ENCODE measurements at places on chromosomes 11 and 22.

GRCh38 chr11:83115551-83115950 lies 41.4 kb upstream of the PCF11 start:
- DNase-seq, result no peak

- DNase-seq, result no peak
Observed at GRCh38 chr11:81772166-81772565, 961.5 kb downstream of the FAM181B start.

GRCh38 chr22:25069758-25070481 lies 117.4 kb downstream of the KIAA1671 start:
- DNase-seq, result peak; percentile 39

- no peak for DNase-seq
Observed at GRCh38 chr11:109728056-109728455, 306.1 kb downstream of the C11orf87 start.

DNA sequence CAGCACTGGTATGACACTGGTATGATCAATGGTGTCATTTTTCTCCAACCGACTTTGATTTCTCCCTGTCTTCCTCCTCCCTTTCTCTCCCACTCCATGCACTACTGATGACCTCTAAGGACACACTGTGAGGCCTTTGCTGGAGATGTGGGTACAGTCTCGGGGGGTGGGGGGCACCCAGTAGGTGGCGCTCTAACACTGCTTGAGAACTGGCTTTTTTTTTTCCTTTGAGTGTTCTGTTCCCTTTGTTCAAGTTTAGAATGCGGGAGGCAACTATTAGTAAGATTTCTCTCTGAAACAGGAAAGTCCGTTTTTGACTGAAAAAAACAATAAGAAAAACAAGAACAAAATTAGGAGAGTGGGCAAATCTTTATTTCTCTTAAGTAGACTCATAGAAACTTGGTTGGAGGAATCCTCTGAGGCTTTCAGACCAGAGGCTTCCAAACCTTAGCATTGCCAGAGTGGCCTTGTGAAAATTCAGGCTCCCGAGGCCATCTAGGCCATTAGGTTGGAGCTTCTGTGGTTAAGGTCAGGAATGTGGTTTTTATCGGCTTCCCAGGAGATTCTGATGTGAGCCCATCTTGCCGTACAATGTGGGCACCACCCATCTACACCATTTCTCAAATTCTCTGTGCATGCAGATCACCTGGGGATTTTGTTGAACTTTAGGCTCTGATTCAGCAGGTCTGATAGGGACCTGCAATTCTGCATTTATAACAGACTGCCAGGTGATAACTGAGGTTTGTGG lies 43.2 kb downstream of the PANX1 start:
- peak; percentile 18 for DNase-seq

GRCh38 chr22:49303781-49304461 lies 523.8 kb downstream of the BRD1 start:
- no peak for DNase-seq

DNA sequence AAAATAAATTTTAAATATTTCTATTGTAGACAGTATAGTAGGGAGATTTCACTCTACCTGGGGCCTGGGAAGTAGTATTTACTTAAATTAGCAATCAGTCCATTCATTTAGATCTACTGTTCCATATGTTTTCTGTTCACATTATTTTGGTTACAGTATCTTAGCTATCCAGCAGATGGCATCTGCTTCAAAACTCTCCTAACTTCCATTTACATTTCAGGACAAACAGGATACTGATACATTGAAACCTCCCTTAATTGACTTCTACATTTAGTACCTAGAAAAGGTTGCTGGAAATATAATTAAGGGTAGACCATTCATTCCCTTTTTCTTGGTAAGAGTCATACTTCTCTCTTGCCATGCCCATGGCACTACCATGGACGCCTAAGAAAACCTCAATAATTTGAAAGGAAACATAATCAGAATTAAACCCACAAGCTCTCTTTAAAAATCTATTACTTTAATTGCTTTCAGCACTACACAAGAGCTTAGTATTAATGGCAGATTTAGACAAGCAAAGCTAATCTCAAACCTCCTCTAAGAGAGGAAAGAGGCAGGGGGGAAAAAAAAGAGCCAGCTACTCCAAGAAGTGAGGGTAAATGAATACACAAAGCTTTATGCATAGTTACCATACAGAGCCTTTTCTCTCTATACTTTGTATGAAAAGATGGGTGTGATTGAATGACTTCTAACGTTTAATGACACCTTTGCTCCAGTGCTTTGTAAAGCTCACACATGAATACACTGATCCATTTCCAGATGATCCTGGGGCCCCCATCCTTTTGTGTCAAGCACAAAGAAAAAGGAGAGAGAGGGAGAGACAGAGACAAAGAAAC lies 131.2 kb upstream of the MTMR2 start:
- DNase-seq, result no peak

- DNase-seq, result no peak
Observed at GRCh38 chr11:70394211-70394950, 3.9 kb upstream of the CTTN start.

GRCh38 chr11:110087812-110088534 lies 5.2 kb upstream of the ZC3H12C start:
- DNase-seq, result no peak

DNA sequence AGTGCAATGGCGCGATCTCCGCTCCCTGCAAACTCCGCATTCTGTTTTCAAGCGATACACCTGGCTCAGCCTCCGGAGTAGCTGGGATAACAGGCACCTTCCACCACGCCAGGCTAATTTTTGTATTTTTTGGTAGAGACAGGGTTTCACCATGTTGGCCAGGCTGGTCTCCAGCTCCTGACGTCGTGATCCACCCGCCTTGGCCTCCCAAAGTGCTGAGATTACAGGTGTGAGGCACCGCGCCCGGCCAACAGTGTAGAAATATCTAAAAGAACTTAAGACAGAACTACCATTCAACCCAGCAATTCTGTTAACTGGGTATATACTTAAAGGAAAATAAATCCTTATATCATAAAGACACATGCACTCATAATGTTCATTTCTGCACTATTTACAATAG lies 335.3 kb upstream of the LUZP2 start:
- DNase-seq, result no peak

- DNase-seq, result no peak
Observed at GRCh38 chr11:66084821-66085475, 14.9 kb downstream of the PACS1 start.

- peak; percentile 74 for DNase-seq
Observed at GRCh38 chr22:23119494-23120414, 22.0 kb downstream of the RSPH14 start.

GRCh38 chr11:11976481-11977127 lies 31.8 kb downstream of the DKK3 start:
- DNase-seq, result no peak

- DNase-seq, result no peak
Observed at GRCh38 chr22:46062232-46062615, 85.3 kb upstream of the WNT7B start.

DNA sequence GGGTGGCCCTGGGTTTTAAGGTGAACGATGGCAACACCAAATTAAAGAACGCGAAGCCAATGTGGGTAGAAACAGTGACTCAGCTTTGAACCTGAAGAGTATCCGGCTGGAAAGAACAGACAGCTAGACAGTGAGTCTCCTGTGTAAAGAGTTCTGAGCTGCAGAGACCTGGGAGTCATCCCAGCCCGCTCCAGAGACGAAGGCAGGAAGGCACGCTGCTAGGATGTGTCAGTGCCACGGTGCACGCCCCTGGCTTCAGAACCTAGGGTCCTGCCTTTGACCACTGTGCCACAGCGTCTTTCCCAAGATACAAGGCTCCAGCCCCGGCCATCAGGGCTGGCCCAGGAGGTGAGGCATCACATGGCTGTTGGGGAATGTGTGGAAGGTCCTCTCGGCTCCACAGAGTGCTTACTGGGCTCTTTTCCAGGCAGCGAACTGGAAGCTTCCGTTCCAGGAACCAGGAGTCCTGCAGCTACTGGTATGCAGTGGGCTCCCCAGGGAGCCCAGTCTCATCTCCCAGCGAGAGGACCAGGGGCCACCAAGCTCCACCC lies 29.9 kb downstream of the LRFN4 start:
- DNase-seq, result no peak

DNA sequence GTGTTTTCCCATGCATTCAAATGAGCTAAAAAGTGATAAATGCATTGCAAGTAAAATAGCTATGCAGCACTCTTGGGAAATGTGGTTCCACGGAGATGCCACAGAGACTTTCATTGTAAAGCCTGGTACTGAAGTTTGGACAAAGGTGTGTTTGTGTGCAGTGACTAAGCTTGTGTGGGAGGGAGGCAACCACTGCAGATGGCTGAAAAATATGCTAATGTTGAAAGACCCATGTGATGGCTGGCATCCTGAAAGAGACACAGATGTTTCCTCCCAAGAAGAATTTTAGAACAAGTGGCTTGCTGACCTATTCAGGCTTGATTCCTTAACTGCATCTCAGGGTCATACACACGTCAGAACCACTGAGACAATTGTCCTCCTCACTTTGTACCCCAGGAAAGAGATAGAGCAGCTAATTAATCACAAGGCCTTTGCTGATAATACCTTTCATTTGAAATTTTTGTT lies 73.8 kb downstream of the FAM76B start:
- DNase-seq, result peak; percentile 76

DNA sequence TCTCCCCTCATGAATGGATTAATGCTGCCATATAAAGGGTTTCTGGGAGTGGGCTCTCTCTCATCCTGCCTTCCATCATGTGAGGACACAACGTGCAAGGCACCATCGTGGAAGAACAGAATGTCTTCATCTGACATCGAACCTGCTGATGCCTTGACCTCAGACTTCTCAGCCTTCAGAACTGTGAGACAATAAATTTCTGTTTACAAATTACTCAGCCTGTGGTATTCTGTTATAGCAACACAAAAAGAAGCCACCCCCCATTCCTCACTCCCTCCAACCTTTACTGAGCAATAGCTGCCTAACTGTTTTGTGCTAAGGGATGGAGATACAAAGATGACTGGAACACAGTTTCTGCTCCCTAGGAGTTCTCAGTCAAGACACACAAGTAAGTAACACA lies 106.1 kb upstream of the PLET1 start:
- DNase-seq, result no peak

DNA sequence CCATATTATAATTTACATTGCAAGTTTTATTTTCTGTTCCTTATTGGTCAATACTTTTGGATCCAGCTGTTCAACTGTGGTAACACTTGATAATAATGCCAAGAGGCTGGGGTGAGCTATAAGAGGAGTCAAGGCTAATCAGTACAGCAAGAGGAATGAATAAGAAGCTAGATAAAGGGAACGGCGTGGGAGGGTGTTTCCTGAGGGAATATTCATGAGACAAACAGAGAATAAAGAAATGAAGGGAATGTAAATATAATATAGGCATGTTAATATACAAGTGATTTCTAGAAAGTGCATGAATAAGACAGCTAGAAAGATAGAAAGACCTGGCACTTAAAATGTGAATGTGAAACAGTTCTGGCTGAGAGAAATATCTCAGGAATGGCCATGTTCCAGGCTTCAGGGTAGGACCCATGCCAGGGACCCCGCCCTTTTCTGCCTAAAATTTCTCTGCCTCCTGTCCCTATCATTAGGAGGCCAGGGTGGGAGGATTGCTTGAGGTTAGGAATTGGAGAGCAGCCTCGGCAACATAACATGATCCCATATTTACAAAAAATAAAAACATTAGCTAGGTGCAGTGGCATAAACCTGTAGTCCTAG lies 3.9 kb downstream of the OR51B4 start:
- no peak for DNase-seq

DNA sequence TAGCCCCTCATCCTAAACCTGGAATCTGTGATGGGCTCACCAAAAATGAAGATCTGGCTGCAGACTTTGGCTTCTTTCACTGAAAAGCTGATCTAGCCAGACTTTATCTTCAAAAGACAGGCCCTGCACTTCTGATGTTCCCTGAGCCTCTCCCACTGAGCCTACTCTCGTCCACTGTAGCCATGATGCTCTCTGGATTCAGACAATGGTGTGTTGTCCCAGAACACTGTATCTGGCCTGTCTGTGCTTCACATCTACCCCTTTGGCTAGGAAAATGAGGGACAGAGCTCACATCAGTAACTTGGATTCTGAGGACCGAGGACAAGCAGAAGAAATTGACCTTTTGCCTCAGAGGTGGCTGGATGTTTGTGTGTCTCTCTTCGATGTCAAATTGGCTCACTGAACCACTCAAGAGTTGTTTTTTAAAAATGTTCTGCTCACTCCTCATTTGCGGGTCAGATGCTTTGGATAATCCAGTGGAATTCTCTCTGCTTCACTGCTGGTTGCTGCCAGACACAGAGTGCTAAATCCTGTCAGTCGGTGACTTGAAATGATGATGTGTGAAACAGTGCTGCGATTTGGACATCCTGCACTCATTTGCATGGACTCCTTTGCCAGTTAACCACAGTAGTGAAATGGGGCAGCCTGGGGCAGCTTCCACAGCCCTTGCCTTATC lies 67.5 kb downstream of the ARFGAP2 start:
- DNase-seq, result no peak

DNA sequence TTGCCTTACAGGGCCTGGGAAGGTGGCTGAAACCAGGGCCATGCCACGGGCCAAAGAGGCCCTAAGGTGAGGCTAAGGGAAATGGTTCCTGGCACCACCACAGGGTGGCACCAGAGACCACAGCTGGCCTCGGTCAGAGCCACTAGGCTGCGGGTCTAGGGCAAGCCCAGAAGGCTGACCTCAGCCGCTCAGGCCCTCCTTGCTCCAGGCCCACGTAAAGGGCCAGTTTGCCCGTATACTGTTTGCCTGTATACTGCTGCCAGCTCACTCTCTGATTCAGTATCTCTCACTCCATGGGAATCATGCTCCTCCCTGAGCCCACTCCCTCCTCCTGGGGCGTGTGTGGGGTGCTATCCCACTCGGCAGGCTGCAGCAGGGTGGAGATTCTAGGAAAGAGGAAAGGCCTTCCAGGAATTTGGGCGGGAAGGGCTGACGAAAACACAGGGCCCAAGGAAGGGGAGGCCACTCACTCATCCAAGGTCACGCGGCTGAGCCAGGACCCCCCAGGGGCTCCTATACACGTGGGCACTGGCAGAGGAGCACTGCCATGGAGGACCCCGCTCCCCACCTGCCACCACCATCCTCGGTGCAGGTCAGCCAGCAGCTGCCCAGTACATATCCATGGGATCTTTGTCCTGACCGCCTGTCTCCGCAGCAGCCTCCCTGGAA lies 62.4 kb downstream of the NECTIN1 start:
- peak; percentile 59 for DNase-seq

DNA sequence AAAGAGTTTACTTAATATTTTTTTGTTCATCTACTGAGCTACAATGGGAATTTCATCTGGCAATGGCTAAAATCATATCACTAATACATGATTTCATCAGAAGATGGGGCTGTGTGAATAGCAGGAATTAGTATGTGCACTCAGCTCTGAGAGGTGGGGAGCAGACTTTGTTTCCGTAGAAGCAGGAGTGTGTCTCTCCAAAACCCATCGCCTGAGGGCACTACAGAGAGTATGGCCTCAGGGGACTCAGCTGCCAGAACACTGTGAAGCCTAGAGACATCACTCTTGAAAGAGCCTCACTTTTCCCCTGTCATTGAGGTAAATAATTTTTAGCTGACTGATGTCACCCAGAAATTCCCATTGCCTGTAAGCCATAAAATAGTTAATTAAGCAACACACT lies 261.4 kb upstream of the ISX start:
- no peak for DNase-seq

DNA sequence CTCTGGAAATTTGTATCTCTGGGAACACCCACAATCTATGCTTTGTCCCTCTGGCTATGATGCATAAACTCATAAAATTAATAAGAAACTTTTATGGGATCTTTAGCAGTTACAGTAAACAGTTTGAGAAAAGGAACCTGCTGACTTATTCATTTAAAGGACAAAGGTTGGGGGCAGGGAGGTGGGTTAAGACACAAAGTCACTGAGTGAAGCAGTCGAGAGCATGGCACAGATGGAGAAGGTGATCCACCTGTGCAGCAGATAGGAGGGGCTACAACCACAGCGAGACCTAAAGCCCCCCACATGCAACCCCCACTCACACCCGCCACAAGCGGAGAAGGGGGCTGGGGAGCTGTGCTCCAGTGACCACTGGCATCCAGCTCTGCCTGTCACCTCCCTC lies 45.0 kb downstream of the SMCO4 start:
- DNase-seq, result no peak

Measured in CD4-positive, alpha-beta T cell treated with Interleukin-4 for 1 hour (primary cell).